COLO829 (cell line): ENCODE measurements at places on chromosomes 1 and 21.
A peak's percentile ranks its signal among the peaks of the same experiment; 100 is the strongest.

DNA sequence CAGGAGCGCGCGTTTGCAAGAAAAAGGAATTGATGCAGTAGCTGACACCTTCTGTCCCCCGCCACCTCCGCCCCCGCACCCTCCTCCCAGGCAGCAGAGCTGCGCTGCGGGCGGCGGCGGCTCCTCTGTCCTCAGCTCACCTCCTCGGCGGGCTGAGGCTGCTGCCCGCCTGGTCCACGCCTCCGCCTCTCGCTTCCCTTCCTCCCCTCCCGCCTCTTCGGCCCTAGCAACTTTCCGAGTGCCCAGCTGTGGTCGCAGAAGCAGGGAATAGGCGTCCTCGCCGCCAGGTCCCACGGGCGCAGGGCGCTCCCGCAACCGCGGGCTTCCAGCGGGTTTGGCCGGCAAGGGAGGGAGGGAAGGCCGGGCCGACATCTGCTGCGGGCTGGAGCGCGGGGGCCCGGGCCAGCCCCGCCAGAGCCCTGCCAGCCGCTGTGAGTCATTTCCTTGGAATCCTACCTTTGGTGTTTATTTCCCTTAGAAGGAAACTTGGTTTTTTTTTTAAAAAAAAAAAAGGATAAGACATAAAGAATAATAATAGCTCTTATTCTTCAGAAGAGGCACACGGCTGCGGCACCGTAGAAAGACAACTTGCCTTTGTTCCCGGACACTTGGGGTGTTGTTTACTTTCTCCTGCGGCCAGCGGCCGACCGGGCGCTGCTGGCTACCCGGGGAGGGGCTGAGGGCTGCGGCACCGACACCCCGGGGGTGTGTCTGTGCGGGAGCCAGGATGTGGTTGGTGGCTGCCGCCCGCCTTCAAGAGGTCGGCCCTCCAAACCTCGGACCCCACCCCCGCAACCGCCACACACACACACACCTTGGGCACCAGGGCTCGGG, 1.1 kb downstream of the SERTAD4 start:
- peak; percentile 51 for DNase-seq

DNA sequence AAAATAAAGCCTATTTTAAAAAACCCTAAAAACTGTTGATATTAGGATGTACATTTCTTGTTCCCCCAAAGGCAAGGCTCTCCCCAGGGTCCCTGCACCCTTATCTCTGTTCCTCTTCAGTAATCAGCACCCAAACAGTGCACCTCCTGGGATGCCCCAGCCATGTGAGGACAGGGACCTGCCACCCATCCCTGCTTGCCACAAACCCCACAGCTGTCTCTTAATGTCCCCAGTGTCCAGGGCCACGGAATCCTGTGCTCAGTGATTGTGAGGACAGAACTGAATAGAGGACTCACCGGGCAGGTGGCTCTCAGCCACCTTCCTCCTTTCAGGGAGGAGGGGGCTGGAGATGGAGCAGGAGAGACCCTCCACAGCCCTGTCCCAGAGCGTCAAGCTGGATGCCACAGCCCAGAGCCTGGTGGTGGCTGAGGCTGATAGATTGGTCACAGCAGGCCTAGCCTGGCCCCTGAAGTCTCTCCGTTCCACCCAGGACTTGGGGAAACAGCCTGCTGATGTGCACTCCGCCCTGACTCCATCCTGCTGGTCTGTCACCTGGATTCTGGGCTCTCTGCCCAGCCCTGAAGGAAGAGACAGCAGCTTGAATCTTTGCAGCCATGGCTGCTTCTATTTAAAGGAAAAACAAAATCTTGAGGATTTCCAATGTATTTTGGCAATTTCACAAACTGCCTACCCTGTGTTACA, 23.1 kb downstream of the RNF187 start:
- no peak for DNase-seq

- peak; percentile 88 for DNase-seq
Measured at GRCh38 chr1:156421062-156421938, 52.3 kb downstream of the RHBG start.

DNA sequence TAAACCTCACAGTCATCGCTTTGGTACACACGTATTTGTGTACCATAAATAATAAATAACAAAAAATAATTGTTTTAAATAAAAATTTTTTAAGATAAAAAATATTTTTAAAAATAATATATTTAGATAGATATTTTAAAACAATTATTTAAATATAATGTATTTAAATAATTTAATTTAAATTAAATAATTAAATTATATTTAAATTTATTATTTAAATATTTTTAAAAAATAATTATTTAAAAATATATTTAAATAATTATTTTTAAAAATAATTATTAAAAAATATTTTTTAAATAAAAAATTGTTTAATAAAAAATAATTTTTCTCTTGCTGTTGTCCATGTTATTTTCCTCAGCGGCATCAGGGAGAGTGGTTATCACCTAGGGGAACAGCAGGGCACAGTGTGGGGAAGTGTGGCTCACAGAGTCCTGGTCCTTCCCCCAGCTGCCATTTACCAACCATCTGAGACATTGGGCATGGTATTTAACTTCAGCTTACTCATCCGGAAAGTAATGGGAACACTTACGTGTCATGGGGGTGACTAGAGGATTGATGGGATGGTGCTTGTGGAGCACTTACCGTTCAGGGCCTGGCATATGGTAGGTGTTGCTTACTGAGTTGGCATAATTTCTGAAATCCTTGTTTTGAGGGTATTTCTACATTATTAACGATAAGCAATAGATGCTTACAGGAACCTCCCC, 92.9 kb upstream of the TSPAN2 start:
- no peak for DNase-seq

GRCh38 chr1:116958977-116959376, 42.6 kb upstream of the CD101 start:
- no peak for DNase-seq

GRCh38 chr21:26136671-26137070, 33.9 kb downstream of the APP start:
- no peak for DNase-seq

DNA sequence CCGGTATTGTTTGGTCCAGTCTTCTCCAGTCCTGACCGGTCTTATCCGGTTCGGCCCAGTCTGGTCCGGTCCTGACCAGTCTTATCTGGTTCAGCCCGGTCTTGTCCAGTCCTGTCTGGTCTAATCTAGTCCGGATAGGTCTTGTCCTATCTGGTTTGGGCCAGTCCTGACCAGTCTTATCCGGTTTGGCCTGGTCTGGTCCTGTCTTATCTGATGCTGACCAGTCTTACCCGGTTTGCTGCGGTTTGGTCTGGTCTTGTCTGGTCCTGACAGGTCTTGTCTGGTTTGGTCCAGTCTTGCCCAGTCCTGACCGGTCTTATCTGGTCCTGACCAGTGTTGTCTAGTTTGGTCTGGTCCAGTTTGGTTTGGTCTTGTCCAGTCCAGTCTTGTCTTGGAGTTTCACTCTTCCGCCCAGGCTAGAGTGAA, 30.1 kb downstream of the DHX9 start:
- DNase-seq: no peak

DNA sequence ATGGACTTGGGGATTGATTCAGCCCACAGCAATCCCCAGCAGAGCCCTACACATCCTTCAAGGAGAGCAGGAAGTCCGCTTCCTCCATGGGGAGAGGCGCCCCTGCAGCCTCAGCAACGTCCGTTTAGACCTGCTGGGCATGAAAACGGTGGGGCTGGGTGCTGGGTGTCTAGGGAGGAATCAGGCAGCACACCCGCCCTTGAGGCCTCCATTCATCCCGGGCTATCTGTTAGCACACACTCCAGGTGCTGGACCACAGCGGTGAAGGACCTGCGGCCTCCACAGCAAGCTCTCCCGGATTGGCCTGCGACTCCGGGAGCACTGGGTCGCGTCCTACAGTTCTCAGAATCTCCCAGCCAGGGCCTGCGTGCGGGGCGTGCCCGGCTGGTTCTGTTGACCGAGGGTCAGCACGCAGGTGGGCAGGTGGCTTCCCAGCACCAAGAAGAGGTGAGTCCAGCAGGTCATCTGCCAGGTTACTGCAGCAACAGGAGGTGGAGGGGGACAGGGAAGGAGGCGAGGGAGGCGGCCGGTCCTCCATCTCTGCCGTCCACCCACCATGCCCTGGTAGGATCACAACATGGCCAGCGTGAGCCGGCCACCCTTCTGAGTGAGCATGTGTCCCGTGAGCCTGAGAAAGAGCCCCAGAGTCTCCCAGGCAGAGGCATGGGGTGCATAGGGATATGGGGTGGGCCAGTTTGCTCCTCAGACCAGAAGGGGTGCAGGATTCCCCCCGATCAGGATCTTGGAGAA, 96.6 kb downstream of the RIPK4 start:
- no peak for DNase-seq

DNA sequence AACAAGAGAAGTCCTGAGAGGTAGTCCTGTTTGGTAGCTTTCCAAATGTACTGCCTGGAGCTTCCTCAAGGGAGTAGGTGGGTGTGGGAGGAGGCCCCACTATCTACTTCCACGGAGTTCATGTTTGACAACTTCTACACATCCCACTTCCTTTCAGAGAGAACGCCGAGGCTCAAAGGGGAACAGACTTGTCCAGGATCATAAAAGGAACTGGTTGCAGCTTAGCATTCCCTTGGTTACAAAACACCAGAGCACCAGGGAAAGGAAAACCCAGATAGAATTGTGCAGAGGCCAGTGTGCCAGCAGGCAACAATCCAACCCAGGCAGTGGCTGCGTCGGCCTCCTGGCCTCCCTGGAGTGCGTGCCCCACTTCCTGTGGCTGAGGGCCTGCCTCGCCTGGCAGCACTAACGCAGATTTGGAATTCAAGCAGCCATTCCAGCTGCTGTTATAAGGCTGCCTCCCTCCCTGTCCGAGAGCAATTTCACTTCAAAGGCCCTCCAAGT, 4.2 kb upstream of the RAP1GAP start:
- peak; percentile 13 for DNase-seq

DNA sequence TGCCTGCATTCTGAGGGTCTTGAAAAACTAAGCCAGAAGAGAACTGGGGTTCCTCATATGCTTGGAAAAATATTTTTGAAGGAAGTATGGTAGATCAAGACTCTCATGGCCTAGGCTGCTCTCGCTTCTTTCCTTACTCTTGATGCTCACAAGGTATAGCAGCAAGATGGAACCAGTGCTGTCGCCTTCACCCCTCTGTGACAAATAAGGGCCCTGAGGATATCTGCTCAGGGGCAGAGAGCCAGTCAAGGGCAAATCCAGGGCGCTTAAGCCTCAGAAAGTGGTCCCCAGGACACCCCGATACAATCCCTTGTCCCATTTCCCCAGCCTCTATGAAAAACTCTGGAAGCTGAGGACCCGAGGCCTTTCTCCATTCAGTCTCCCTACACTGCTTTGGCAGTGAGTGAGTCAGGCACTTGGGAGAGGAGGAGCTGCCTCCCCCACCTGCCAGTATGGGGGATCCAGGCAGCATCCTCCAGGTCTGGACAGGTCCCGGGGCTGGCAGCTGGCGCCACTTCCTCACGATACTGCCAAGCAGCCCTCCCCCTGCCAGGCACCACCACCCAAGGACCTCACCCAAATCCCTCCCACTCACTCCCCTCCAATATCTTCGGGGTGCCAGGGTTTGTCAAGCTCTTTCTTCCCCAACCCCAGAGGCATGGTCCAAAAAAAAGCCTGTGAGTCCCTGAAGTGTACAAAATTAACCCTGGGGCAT, 1.3 kb downstream of the IGSF9 start:
- no peak for DNase-seq

- DNase-seq: no peak
Measured at GRCh38 chr1:167492481-167492910, 25.8 kb downstream of the CD247 start.

GRCh38 chr1:77794550-77794949, 15.1 kb downstream of the MIGA1 start:
- no peak for DNase-seq

DNA sequence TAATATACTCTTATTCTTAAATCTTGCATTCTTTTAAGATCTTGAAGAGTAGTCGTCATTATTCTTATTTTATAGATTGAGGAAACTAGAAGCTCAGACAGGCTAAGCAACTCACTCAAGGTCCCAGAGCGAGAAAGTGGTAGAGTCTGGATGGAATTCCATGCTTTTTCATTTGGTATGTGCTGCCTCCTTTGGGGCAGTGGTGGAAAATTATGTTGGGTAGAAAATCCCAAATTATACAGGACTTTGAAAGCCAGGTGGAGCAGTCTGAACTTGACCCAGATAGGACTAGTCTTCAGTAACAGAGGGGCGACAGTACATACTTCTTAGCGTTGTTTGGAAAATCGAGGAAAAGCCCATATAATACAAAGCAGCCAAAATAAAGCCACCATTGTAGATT, 205.6 kb downstream of the ATG4C start:
- no peak for DNase-seq

DNA sequence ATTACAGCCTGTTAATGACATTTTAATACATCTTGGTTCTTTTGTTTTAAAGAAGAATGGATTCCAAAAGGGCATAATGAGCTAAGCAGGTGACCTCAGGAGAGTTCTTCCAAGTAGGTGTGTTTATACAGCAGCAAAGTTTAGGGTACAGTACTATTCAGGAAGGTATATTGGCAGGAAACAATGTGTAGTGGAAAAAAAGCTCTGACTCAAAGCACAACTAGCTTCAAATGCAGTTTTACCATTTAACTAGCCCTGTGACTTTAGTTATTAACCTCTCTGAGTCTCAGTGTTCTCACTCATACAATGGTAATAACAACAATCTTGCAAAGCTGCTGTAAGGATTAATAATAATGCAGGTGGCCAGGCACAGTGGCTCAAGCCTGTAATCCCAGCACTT, 29.9 kb downstream of the FAF1 start:
- DNase-seq: no peak

GRCh38 chr1:215776336-215776735, 209.2 kb downstream of the KCTD3 start:
- no peak for DNase-seq
